Renal cortical epithelial cell (primary cell): ENCODE measurements at places on chromosomes 11 and 22.
A peak's percentile ranks its signal among the peaks of the same experiment; 100 is the strongest.

GRCh38 chr22:44828193-44828592, 75.8 kb downstream of the ARHGAP8 start:
- no peak for DNase-seq

- DNase-seq = no peak
Observed at GRCh38 chr22:38215156-38216038, 13.6 kb downstream of the MAFF start.

- peak; percentile 37 for DNase-seq
Observed at GRCh38 chr11:126716456-126717083, 284.0 kb downstream of the KIRREL3 start.

GRCh38 chr11:88178191-88178590, 2.9 kb upstream of the RAB38 start:
- DNase-seq = peak; percentile 56

DNA sequence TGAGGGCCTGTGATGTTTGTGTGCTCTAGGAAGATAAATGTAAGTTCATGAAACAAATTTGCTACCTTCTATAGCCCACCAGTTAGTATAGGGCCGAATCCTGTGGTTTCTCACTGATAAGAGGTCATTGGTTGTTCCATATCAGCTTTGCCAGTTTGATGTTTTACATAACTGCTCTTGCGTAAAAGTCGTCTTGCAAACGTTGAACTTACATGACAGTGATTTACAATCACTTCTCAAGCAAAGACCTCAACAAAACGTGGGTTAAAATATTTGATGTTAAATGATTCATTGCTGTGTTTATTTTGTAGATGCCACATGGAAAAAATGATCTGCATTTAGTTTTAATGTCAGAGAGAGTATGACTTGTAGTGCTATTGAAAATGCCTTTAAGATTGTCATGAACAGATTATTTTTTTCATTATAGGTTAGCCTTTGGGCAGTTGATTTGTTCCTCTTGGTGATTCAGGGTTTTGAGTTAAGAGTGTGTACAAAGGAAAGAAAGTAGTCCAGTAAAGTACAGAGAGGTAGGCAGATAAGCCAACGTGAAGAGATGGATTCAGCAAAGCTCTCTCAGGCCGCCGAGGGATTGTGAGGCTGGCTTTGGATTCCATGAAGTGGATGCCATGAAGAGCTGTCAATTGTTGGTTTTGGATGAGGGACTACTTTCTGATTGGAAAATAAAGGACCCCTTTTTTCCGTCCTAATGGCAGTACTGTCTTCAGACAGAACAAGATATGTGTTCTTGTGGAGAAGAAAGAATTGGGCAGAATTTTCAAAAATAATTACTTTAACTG, 2.6 kb downstream of the EWSR1 start:
- peak; percentile 45 for DNase-seq

DNA sequence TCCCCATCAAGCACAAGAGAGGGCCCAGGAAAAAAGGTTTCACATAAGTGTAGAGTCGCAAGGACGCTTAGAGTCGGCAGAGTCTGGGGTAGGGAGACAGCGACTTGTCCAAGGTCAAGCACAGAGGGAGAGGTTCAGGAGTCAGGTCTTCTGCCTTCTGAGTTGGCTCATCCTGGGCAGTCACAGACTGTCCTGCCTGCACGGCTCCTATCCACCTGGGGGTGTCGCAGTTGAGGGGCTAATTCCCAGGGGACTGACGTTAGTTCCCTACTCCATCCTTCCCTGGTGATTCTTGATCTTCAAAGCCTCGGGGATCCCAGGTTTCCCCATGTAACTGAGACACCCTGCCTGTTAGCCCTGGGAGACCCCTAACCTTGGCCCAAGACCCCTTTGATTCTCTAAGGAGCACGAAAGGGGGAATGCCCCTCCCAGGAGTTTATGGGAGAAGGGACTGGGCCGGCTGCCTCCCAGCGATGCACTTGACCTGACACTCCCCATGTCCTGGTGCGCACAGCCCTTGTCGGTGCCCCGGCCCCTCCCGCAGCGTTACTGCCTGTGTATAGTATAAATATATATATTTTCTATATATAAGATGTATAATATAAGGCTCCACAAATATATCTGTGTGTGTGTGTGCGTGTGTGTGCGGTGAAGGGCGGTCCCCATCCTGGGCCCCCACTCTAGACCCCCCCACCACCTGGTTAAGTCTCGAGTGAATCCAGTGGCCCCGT, 14.7 kb upstream of the TAB1 start:
- DNase-seq = peak; percentile 11

GRCh38 chr11:64747961-64748665, 4.2 kb upstream of the RASGRP2 start:
- DNase-seq = no peak

GRCh38 chr22:48629631-48630432, 1197.8 kb downstream of the BRD1 start:
- DNase-seq = no peak

DNA sequence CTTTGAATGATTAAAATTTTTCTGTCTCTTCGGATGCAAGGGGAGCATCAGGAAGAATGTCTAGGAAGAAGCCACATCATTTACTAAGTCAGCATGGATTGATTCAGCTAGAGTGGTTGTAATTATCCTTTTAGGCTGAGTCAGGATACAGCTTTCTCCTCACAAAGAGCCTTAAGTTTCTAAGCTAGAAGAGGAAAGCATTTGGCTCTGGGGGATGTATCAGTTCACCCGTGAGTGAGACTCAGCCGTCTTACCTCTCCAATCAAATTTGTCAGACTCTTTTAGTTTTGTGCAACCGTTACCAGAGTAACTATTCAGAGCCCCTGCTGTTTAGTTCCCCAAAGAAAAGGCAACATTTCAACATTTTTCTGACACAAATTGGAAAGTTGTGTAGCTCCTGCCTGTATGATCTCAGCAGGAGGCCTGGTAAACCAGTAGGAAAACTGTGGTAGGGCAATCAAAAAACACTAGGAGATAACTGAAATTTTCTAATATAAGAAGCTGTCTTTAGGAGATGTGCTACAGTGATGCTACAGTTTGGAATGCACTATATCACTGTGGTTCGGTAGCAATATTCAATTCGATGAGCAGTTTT, 432.4 kb upstream of the LUZP2 start:
- DNase-seq = no peak

DNA sequence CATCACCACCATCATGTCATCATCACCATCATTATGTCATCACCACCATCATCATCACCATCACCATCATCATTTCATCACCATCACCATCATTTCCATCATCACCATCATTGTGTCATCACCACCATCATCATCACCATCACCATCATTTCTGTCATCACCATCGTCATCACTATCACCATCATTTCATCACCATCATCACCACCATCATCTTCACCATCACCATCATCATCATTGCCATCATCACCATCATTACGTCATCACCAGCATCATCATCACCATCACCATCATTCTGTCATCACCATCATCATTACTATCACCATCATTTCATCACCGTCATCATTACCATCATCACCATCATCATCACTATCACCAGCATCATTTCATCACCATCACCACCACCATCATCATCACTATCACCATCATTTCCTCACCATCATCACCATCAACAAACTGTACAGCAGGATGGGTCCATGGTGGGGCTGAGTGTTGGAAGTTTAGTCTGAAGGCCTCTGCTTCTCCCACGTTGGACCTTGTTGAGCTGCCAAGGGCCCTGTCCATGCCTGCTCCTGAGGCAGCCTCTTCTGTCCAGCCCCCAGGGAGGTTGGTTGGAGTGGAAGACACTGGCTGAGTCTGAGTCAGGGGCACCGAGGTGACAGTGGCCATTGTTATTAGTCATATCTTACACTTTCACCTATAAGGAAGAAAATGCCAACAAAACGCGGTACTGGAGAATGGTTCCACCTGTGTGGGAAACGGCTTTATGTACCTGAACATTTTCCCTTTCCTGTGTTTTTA, 247.1 kb downstream of the TBC1D22A start:
- no peak for DNase-seq

GRCh38 chr11:69180226-69180625, 24.5 kb downstream of the SMIM38 start:
- DNase-seq = no peak

- peak; percentile 75 for DNase-seq
Observed at GRCh38 chr11:110896358-110896757, 184.1 kb upstream of the ARHGAP20 start.

GRCh38 chr11:75583718-75584658, 21.9 kb downstream of the SERPINH1 start:
- peak; percentile 50 for DNase-seq

DNA sequence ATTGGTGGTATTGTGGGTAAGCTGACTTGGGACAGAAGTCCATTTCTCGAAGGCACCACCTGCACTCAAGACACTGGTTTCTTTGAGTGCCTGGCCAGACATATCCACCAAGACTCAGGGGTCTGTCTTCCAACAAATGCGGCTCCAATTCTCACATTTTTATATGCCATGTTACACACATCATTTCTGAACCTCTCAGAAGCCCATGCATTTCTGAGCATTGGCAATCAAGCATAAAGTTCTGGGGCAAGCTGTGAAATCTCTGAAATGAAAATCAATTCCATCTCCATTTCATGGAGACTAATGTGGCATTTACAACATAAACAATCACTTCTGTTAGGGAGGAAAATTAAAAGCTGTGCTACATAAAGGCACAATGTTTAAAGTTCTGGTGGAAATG, 243.7 kb downstream of the KIRREL3 start:
- DNase-seq = no peak

GRCh38 chr11:832529-833113, at the start of gene CD151:
TSS of gene CD151 (plus strand) at chr11:832952. CDS start at chr11:836070, 3,118 bp downstream.
- DNase-seq = no peak

DNA sequence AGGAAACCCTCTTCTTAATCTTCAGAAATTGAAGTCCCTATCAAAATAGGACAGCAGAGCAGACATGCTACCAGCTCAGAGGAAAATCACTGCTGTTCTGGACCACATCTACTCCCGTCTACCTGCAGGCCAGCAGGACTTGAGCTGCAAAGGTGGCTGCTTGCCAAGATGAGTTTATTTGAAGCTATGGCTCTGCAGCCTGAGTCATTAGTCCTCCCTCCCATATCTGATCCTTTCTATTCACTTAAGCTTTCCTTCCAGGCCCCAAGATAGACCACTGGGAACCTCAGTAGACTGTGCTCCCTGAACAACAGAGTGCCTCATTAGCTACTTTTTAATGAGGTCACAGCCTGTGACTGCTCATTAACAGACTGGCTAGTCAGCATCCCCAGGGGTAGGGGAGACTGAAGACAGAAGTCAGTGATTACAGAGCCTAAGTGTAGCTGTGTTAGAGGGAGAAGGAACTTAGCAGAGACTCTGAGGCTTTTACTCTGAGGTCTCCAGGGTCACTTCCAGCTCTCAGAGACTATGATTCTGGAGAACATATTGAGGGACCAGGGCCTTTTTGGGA, 6.8 kb upstream of the OR10A2 start:
- peak; percentile 72 for DNase-seq

GRCh38 chr11:57566005-57566904, 1.2 kb downstream of the UBE2L6 start:
- peak; percentile 65 for DNase-seq

DNA sequence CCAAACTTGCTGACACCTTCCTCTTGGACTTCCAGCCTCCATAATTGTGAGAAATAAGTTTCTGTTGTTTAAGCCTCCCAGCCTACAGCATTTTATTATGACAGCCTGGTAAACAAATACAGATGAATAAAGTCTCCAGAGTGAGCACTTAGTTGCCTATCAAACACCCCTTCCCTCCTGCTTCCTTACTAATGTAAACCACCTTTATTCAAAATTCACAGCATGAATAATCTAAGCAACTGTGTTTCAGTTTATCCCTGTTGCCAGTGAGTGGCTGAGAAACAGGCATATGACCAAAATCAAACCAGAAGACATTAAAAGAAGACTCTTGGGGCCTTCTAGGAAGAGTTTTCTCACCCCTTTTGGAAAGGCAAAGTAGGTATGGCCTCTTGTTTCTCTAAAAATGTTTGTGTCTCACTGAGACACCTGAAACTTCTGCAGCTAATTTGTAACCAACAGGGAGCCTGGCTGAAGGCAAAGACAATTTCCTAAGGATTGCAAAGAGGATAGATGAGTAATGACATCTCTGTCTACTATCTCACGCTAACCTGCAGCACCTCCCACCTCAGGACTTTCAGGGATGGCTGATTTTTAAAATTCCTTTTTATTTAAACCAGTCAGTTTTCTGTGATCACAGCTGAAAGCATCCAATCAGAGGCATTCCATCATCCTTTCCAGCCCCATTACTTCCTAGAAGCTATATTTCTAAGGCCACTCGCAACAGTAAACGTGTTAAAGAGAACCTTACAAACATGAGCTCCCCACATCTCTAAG, 61.4 kb upstream of the LRRC55 start:
- no peak for DNase-seq

GRCh38 chr11:28353991-28354390, 245.8 kb downstream of the METTL15 start:
- no peak for DNase-seq

GRCh38 chr11:131537196-131537595, 166.8 kb downstream of the NTM start:
- DNase-seq = no peak

- DNase-seq = no peak
Observed at GRCh38 chr11:27108809-27109208, 68.2 kb downstream of the BBOX1 start.

DNA sequence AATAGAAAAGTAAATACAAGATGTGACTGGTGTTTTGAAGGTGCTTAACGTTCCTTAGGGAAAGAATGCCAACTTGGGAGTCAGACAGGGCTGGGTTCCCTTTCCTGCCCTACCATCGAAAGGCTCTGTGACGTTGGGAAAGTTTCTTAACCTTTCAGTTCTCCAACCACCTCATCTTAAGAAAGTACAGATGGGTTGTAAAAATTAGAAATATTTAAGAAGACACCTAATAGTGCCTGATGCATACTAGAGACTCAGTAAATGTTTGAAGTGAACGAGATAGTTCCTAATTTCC, 1.1 kb downstream of the GTPBP1 start:
- peak; percentile 38 for DNase-seq

DNA sequence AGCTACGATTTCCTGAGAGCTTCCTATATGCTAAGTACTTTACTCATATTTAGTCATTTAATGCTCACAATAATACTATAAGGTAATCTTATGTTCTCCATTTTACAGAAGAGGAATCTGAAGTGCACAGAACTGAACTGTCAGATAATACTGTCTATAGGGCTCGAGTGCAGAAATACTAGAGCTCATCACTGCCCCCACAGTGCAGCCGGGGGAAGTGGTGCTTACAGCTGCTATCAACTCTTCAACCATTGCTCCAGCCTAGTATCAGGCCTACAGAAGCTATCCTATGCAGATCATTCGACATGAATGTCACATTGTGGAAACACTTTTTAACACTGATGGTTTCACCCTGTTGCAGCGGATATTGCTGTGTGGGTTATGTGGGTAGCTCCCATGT, 929.9 kb downstream of the NTM start:
- DNase-seq = no peak

GRCh38 chr11:96085319-96085930, 161.5 kb upstream of the MTMR2 start:
- no peak for DNase-seq
